ENCODE measurements at places on chromosomes 11 and 22.

GRCh38 chr11:10686311-10686710 is 7.2 kb downstream of the IRAG1 start:
- DNase-seq = no peak

GRCh38 chr11:66834943-66835342 is 8.3 kb upstream of the RCE1 start:
- DNase-seq = no peak

GRCh38 chr11:100778166-100778785 is 91.2 kb downstream of the ARHGAP42 start:
- no peak for DNase-seq

- no peak for DNase-seq
Measured at GRCh38 chr11:10567446-10567845, 1.0 kb downstream of the LYVE1 start.

DNA sequence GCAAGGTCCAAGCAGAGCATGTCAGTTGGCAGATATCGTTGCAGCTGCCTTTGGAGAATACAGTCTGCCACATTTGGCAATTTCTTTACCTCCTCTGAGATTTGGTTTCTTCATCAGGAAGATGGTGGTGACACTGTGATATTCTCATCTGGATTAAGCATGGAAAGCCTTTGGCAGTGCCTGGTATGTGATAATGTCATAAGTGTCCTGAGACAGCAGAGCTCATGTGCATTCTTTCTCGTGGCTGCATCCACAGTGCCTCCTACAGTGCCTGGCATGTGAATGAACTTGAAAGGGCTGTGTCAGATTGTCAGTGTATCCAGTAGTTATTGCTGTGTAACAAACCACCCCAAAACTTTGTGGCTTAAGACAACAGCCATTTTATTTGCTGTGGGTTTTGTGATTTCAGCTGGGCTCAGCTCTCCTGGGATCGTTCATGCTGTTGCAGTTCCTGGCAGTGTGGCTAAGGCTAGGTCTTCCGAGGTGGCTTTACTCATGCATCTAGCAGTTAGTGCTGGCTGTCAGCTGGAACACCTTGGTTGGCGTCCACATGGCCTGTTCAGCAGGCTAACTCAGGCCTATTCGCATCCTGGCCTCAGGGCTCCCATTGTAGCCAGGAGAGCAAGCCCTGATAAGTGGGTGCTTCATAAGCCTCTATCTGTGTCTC is 35.7 kb upstream of the MICAL2 start:
- no peak for DNase-seq

DNA sequence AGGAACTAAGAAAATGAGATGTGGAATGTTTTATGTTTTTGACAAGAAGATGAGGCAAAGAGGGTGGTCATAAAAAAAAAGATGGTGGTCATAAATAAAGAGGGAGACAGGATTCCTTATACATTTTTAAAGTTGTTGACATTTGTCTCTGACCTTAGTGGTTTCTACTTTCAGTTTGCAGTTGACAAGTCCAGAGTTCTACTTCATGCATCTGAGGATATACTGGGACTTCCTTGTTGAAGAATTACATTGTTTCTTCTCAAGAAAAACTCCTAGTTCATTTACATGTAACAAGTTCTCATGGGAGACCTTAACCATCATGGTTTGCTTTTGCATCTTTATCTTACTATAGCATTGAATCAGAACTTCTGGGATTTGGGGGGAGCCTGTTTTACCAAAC is 1.2 kb downstream of the OR6X1 start:
- DNase-seq = no peak

GRCh38 chr11:133949129-133949528 is 7.6 kb downstream of the IGSF9B start:
- DNase-seq = no peak

- no peak for DNase-seq
Measured at GRCh38 chr22:39209756-39210155, 35.0 kb downstream of the PDGFB start.

DNA sequence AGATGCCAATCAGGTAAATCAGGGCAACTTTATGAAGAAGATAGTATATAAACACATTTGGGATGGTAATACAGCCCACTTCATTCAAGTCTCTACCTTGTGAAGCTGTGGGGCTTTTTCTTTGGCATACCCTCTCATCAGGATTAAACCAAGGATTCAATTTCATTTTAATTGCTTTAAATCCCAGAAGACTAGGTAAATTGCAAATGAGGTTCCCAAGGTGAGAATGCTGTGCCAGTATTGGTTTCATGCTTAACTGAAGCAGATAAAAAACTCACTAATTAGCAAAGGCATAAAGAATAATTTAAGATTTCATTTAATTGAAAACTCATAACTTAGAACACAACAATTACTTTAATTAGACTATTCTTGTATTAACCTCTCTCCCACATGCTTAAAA is 1218.1 kb downstream of the FAM181B start:
- no peak for DNase-seq

DNA sequence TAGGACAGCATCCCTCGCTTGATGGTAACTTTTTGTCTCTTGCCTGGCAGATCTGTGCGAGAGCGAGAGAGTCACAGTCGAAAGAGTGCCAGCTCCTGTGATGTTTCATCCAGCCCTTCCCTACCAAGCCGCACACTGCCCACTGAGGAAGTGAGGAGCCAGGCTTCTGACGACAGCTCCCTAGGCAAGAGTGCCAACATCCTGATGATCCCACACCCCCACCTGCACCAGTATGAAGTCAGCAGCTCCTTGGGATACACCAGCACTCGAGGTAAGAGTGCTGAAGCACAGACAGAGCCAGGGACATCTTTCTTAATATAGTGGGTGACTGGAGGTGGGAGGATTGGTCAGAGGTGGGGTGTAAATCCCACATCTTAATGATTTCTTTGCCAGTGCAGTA is 61.1 kb downstream of the DEPDC5 start:
- DNase-seq = no peak

DNA sequence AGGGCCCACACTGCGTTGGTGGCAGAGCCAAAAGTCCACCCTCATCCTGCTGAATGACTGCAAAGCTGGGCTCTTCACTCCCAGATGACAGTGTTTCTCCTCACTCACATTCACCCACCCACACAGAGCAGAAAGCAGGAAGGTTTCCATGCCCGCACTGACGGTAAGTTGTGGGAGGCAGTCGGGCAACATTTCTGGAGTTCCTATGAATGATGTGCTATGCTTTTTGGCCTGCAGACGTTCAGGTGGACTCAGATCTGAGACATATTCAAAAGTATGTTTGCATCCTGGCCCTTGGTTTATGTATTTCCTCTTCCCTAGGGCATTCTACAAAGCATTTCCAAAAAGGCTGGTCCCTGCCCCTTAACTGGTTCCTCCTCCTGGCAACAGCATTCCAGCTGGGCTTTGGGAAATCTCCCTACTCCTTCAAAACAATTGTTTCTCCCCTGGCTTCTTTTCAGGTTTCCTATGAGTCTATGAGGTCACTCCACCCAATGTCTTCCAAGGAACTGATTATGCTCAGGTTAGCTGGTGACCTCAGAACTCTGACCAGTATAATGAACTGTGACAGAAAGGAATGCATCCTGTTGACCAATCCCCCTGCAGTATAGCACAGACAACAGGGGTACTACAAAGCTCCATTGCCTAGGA is 36.4 kb downstream of the PACSIN2 start:
- no peak for DNase-seq

DNA sequence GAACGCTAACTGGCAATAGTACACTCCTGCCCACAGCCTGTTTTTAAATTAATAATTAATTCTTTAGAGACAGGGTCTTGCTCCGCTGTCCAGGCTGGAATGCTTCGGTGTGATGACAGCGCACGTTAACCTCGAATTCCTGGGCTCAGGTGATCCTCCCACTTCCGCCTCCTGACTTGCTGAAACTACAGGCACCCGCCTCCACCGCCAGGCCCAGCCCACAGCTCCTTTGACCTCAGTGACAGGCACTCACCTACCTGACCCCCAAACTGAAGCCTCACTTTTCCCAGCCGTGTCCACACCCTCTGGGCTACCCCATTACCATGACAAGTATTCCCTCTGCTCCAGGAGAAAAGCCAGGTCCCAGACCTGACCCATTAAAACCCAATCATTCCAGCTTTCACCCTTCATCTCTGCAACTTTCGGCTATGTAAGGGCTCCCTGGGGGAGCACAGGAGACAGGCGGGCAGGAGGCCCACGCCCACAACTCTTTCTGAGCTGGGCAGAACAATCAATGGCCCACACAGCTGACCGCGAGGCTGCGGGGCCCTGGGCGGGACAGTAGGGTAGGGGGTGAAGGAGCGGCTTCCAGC is 730 bp downstream of the LMNTD2 start:
- no peak for DNase-seq

DNA sequence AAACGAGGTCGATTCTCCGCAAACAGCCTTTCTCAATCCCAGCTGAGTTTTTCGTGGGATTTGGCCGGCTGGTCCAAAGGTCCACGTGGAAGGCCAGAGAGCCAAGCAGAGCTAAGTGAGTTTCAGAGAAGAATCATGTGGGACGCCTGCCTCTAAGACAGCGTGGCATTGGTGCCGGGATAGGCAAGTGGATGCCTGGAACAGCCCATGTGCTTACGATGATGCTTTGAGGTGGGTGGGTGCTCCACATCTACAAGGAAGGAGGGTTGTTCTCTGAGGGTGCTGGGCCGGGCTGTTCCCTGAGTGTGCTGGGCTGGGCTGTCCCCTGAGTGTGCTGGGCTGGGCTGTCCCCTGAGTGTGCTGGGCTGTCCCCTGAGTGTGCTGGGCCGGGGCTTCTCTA is 41.4 kb downstream of the MUC2 start:
- no peak for DNase-seq

- no peak for DNase-seq
Measured at GRCh38 chr11:102763440-102763839, 17.0 kb downstream of the MMP10 start.

GRCh38 chr22:21996175-21996720 is 13.7 kb upstream of the TOP3B start:
- no peak for DNase-seq

DNA sequence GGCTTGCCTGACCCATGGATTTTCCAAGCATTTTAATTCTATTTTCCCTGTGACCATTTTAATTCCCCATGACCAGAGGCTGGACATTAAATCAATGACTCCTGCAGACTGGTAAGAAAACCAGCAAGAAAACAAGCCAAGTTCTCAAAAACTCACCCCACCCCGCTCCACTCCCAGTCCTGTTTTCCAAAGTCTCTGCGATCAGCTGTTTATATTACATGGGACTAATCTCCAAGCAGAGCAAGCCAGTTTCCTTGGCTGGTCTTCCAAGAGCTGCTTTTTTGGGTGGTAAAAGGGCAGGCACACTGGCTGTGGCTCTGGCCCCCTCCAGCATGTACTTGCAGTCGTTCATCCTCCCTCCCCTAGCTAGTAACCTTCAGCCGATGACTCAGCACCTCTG is 97.9 kb downstream of the RRAS2 start:
- DNase-seq = no peak

- DNase-seq = no peak
Measured at GRCh38 chr11:111448831-111449557, 63.2 kb downstream of the BTG4 start.

DNA sequence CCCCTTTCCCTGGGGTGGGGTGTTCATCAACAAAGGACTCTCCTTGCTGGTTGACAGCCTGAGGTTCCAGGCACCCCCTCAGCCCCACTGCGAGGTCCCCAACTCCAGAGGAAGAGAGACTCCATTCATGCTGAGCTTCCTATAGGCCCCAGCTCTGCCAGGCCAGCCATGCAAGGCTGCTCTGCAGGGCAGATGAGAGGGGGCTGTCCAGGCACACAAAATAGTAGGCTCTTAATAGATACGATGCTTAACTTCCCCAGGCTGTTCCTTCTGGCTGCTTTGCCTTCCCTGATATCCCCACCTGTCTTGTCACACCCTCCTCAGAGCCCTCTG is 45.0 kb upstream of the CRYBB3 start:
- no peak for DNase-seq

DNA sequence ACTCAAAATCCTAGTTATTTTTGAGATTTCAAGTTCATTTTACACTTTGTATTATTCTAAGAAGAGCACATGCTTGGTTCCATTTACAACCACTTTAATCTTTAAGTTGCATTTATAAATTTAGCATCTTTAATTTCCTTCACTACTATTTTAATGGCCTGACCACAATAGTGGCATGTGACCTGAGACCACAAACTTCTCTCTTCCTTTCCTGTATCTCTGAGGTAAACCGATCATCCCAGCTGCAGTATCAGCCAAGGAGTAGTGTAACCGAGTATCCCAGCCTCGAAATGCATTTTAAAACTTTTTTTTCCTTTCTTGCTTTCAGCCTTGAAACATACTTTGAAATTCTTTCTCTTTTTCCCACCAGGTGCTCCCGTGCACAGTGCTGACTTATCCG is 28.7 kb upstream of the CBX6 start:
- no peak for DNase-seq

- no peak for DNase-seq
Measured at GRCh38 chr11:370070-370941, 1.0 kb downstream of the B4GALNT4 start.

- no peak for DNase-seq
Measured at GRCh38 chr11:69055212-69055586, 6.5 kb downstream of the TPCN2 start.

- no peak for DNase-seq
Measured at GRCh38 chr11:63246045-63246444, 2.6 kb upstream of the SLC22A25 start.

DNA sequence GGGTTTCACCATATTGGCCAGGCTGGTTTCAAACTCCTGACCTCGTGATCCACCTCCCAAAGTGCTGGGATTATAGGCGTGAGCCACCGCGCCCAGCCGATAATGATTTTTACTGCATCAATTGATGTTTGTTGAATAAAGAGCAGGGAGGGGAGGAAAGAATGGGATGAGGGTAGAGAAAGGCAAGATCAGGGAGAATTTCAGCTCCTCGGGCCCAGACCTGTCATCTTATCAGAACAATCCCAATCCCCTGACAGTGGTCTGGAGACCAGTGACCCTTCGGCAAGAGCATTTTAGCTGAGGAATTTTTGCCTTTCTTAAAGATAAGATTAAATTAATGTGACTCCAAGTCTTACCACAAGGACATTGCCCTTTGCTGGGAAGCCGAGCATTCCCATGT is 15.0 kb upstream of the ANO1 start:
- no peak for DNase-seq

GRCh38 chr22:39900306-39901227 is at the start of gene GRAP2:
Gene GRAP2 (plus strand): TSS chr22:39901084. CDS start chr22:39947107, 46,023 bp downstream.
- DNase-seq = peak; percentile 27

- DNase-seq = no peak
Measured at GRCh38 chr22:24925586-24926427, 20.7 kb downstream of the LHFPL7 start.

- no peak for DNase-seq
Measured at GRCh38 chr11:118281284-118281683, 17.2 kb upstream of the MPZL2 start.

DNA sequence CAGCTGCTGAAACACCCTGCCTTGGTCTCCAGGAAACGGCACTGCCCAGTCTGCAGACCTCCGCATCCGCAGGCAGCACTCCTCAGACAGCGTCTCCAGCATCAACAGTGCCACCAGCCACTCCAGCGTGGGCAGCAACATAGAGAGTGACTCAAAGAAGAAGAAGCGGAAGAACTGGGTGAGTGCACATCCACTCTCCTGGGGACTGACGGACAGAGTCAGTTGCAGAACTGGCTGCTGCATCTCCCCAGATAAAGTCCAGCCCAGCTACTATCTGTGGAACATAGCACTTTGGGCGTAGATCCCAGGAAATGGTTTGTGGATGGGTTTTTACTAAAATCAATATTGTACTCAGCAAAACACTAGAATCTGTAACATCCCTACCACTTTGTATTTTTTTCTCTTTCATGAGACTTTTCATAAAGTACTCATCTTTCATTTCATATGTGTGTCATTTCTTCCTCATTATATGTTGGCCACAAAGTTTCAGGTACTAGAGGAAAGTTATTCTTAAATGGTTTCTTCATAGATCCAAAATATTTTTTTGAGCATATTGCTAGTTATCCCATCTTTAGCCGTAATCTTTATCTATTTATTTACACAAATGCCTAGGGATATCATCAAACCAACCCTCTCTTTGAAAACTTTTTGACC is 80.1 kb downstream of the DBX1 start:
- no peak for DNase-seq

Measured in activated CD4-positive, CD25-positive, alpha-beta regulatory T cell (primary cell).